ENCODE measurements at places on chromosomes 7 and 10. TPM values are rescaled to one million over a fixed set of nuclear protein-coding genes. Genes with fewer than 3 reads are reported as not detected.

Gene ADAM8
- total RNA-seq = 1.7 TPM

- DNase-seq = no peak
- peaks cover 6% of the 10 kb centered on the region for H3K4me1 ChIP-seq
- H3K27me3 ChIP-seq = peaks cover 2% of the 10 kb centered on the region
- no peak overlapping the region for H3K27ac ChIP-seq
These were observed 97.4 kb downstream of the FGFR2 start for GRCh38 chr10:121500701-121501332.

- no peak overlapping the region for H3K4me3 ChIP-seq
- H3K36me3 ChIP-seq = no peaks in the 10 kb centered on the region
- no peak for DNase-seq
- H3K27me3 ChIP-seq = no peaks in the 10 kb centered on the region
- no peaks in the 10 kb centered on the region for H3K4me1 ChIP-seq
- H3K27ac ChIP-seq = no peak overlapping the region
These were observed 125.7 kb downstream of the FOXP2 start for GRCh38 chr7:114540291-114540690.

- H3K27ac ChIP-seq = no peak overlapping the region
- H3K4me1 ChIP-seq = peaks cover 19% of the 10 kb centered on the region
- no peak overlapping the region for H3K4me3 ChIP-seq
- peaks cover 98% of the 10 kb centered on the region for H3K27me3 ChIP-seq
- DNase-seq = no peak
- no peaks in the 10 kb centered on the region for H3K36me3 ChIP-seq
These were observed 7.3 kb upstream of the MNX1 start for GRCh38 chr7:157017603-157018327.

Measured in spinal cord (tissue), 10 donors.